ENCODE measurements at places on chromosomes 4 and X.
A peak's percentile ranks its signal among the peaks of the same experiment; 100 is the strongest.

- DNase-seq, result no peak
Measured at GRCh38 chr4:6507345-6507744, 34.9 kb upstream of the PPP2R2C start.

GRCh38 chr4:40731792-40732245, 17.9 kb upstream of the NSUN7 start:
- DNase-seq, result peak; percentile 58

GRCh38 chr4:162101337-162101736, 62.5 kb downstream of the FSTL5 start:
- no peak for DNase-seq

- no peak for DNase-seq
Measured at GRCh38 chrX:97806238-97806637, 922.5 kb downstream of the RPA4 start.

GRCh38 chr4:113645771-113646441, 115.6 kb downstream of the CAMK2D start:
- DNase-seq, result no peak

GRCh38 chr4:15428611-15429010, 778 bp downstream of the C1QTNF7 start:
- no peak for DNase-seq

- DNase-seq, result no peak
Measured at GRCh38 chrX:53254570-53255461, 26.6 kb downstream of the IQSEC2 start.

DNA sequence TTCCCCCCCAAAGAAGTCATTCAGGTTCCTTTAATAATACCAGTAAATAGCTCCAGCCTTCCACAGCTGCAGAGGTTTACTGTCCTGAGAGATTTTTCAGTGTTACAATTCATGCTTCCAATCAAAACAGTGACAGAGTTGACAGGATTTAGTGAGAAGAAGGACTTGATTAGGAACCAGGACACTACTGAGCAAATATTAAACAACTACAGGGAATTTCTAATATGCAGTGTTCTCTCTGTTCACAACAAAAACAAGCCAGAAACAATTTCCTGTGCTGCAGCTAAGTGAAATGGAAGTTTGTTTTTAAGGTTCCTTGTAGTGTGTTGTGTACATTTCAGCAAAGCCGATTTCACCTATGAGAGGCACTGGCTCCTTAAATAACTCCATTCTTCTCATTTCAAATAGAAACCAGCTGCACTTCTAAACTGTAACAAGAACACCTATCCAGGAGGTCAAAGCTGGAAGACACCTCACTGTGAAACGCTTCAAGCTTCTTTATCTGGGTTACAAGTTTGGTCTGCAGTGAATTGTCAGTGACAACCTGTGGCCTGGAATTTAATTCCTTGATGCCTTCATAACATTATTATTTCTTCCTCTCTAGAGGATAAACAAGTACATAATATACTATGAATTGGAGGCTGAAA, 149.3 kb downstream of the RASL11B start:
- no peak for DNase-seq

- DNase-seq, result no peak
Measured at GRCh38 chrX:135688137-135688536, 25.3 kb upstream of the CT45A1 start.

GRCh38 chrX:100636321-100636991, at the start of gene TSPAN6:
TSPAN6 (minus strand) TSS chrX:100636806; CDS start chrX:100636694, 112 bp downstream.
- peak; percentile 74 for DNase-seq

GRCh38 chr4:85200106-85200505, 233.6 kb upstream of the WDFY3 start:
- no peak for DNase-seq

- no peak for DNase-seq
Measured at GRCh38 chr4:152996111-152996571, 60.0 kb downstream of the FHDC1 start.

- DNase-seq, result no peak
Measured at GRCh38 chrX:39067866-39068265, 266.6 kb downstream of the MID1IP1 start.

DNA sequence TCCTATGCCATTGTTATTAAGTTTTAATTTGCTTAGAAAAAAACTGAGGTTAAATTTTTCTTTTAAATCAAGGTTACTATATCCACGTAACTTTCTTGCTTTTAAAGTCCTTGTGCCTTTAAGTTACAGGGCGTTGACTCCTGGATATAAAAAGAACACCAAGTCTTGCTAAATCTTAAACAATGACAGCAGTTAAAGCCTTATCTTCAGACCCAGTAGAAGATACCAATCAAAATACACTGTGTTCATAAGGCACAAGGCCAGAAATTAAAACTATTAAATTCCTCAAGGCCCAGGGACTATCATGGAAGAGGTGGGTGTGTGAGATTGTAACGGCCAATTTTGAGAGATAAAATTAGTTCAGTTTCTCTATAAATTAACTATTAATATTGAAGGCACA, 60.4 kb downstream of the PAGE2 start:
- DNase-seq, result no peak

DNA sequence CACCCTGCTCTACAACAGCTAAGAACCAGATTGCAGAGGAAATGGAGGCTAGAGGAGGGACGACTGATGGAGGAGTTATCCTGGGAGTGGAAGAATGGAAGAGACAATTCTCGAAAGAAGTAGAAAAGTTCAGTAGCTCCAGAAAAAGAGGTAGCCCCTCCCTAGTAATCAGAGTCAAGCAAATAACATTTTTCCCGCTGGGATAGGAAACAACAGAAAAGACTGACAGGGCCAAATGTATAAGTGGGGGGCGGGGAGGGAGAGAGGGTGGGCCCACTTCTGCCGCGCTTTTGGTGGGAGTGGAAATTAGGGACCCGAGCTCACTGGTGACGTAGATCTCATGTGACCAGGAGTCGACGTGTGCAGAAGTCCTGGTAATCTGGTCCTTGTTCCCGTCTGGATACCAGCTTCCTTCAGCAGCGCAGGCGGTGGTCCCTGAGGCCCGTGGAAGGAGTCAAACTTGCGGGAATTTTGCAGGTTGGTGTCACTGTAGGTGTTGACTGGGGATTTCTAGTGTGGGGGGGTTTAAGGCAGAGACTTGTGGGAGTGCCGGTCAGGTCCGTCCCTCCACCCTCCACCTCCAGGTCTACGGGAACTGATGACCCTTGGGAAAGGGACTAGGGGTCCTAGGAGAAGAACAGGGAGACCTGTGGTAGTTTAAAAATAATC, at the start of gene TCEAL9:
Gene TCEAL9, plus strand, starts transcription at position 377 of the 669 bp plus-strand sequence. CDS start 1,179 bp downstream, outside the sequence.
- peak; percentile 15 for DNase-seq

DNA sequence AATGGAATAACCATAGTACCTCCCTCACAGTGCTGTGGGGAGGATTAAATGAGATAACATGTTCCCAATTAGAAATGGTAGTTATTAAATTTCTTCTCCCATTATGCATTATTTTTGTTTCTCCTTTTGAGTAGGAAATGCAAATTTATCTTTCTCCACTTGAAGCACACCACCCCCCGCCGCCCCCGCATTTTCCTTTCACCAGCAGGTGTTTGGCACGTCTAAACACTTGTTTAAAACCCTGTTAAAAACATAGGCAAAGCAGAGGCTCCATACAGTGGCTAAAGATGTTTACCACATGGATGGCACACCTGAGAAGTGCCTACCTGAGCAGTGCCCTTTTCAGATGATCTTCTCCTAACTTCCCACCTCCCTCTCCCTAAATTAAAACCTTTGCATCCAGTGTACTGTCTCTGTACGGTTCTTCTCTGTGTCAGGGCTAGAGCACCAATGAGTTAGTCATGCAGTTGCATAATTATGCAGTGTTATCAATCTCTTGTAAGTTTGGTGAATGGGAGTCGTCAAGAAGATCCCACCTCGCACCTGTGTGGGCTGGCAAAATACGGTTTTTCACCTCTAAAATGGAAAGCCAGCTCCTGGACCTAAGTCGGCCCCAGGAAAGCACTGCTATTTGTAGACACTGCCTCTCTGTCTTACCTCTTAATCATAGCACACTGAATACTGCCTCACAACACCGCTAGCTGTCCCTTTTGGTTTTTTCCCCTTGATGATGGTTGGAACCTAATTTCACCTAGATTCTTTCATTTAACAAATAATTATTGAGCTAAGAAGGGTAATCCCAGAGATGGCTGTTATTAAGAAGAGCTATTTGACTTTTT, 122.0 kb downstream of the CT47B1 start:
- no peak for DNase-seq

GRCh38 chr4:102196221-102196620, 149.1 kb downstream of the SLC39A8 start:
- no peak for DNase-seq

DNA sequence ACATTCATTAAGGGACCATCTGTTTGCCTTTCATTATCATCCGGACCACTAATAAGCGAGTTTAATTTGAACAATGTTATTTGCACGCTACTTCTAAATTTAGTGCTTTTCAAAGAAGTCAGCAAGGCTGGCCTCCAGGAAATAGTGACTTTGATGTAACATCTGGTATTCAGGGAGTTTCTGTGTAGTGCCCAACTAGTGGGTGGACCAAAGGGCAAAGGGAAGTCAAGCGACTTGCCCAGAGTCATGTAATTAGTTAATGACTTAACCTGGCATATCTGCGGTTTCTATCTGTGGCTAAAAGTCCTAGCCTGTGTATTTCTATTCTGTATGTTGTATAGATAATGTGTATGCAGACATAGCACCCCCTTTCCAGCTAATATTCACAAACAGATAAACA, 56.3 kb upstream of the LCORL start:
- DNase-seq, result no peak

- no peak for DNase-seq
Measured at GRCh38 chrX:10631416-10632145, 11.2 kb upstream of the MID1 start.

GRCh38 chrX:20431486-20431885, 164.8 kb upstream of the RPS6KA3 start:
- DNase-seq, result no peak

GRCh38 chr4:113410686-113411085, 350.9 kb downstream of the CAMK2D start:
- no peak for DNase-seq

DNA sequence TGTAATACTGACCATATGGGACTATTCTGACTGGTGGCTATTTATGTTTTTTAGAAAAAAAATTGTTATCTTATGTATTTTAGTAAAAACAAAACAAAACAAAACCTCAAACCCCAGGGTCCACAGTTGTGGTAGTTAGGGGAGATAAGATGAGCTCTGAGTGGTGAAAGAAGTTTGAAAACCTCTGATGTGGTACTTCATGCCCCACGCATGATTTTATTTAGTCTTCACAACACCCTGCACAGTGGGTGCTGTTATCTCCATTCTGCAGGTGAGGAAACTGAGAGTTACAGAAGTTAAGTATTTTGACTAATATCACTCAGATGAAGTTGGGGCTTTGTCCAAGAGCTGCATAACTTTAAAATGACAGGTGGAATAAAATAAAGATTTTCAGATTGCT, 230.6 kb upstream of the TRPC5 start:
- no peak for DNase-seq

DNA sequence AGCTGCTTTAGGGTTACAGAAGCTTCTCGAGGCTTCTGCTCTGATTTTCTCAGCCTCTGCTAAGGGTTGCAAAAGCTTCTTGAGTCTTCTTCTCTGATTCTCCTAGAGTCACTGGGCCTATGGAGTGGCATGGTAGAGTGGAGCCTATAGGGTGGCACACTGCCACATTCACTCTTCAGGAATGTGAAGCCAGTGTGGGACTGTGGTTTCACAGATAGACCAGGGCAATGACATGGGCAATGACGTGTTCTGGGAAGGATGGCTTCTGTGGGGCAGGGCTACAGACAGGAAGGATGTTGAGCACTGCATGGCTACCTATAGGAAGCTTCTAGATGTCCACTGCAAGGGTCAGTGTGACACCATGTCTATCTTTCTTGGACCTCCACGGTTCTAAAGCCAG, 11.0 kb upstream of the MAMLD1 start:
- DNase-seq, result no peak

GRCh38 chr4:123037804-123038203, 115.4 kb upstream of the NUDT6 start:
- DNase-seq, result no peak

GRCh38 chrX:17372052-17372451, 2.9 kb upstream of the NHS start:
- DNase-seq, result peak; percentile 12

DNA sequence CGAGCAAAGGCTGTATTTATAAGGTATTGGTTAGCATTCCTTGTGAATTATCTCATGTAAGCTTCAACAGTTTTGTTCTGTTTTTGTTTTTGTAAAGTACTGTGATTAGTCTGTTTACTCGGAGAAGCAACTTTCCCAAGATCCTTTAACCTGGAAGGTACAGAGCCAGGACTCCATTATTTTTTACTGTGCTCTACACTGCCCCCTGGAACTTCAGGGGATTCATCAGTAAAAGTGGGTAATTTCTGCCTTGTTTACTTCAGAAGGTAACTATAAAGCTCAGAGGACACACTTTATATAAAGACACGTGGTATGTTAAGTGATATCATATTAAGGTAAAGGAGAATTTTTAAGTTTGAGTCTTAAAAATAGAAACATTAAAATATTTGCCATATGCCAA, 124.9 kb downstream of the IQCM start:
- no peak for DNase-seq

- no peak for DNase-seq
Measured at GRCh38 chr4:15694431-15694830, 8.4 kb upstream of the BST1 start.

- DNase-seq, result no peak
Measured at GRCh38 chr4:1583859-1584258, 100.3 kb downstream of the FAM53A start.

- DNase-seq, result no peak
Measured at GRCh38 chr4:69764311-69764710, 3.9 kb upstream of the SULT1B1 start.

- no peak for DNase-seq
Measured at GRCh38 chrX:139691843-139692505, 16.0 kb downstream of the MCF2 start.

Data from NCI-H748 treated with DMSO at 0.1 percent for 48 hours (cell line).